Left lung (tissue), 14 donors: ENCODE measurements at places on chromosomes 5 and 9. TPM values are rescaled to one million over a fixed set of nuclear protein-coding genes. Genes with fewer than 3 reads are reported as not detected.

FOXD4L3 gene
- total RNA-seq = not detected

ADGRD2 gene
- not detected for total RNA-seq

MELK gene
- total RNA-seq = 4.9 TPM

RALGDS gene
- total RNA-seq = 56.4 TPM

SOHLH1 gene
- not detected for total RNA-seq

SEC61B gene
- 137 TPM for total RNA-seq

ZDHHC21 gene
- total RNA-seq = 25.6 TPM

PCDHB5 gene
- 2.5 TPM for total RNA-seq

FCHSD1 gene
- total RNA-seq = 18.0 TPM

PCDHGC4 gene
- 0.79 TPM for total RNA-seq

CER1 gene
- total RNA-seq = not detected

FBXL7 gene
- 12.0 TPM for total RNA-seq

DNA sequence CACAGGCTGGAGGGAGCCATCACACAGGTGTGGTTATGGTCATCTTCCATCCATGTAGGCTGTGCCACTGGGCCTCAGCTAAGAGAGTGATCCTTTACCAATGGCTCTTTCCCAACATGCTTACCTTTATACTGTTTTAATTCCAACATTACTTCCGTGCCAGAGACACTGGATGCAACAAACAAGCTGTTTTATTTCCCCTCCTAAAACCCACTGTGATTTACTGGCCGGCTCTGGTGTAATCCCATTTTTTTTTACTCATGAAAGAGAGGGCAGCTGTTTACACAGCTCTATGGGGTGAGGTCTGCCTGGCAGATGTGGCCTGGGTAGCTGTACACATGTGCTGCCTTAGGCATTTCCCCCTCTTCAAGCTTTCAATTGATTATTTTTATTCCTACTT lies 58.5 kb downstream of the MACROH2A1 start:
- no peaks in the 10 kb centered on the region for H3K36me3 ChIP-seq
- no peaks in the 10 kb centered on the region for H3K4me1 ChIP-seq
- no peak overlapping the region for H3K27ac ChIP-seq
- no peak overlapping the region for H3K4me3 ChIP-seq

GRCh38 chr5:157069949-157070348 lies 11.0 kb upstream of the HAVCR1 start:
- no peaks in the 10 kb centered on the region for H3K36me3 ChIP-seq
- H3K27me3 ChIP-seq = no peaks in the 10 kb centered on the region
- no peak overlapping the region for H3K4me3 ChIP-seq
- DNase-seq = no peak

DNA sequence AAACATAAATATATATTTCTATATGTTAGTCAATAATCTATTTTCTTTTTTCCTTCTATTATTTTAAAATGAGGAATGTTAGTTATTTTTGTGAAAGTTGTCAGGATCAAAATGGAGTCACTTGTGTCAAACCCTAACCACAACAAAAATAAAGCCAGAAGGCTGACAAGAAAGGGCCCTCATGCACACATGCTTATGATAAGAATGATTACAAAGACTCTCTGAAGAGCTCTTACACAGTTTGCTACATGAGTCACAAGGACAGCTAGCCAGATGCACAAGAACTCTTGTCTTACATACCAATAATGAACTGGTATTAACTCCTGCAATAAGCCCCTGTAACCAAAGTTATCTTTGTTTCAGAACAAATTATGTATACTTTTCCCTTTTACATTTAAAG lies 64.7 kb downstream of the GGTA1 start:
- H3K4me3 ChIP-seq = no peak overlapping the region
- H3K27me3 ChIP-seq = no peaks in the 10 kb centered on the region
- no peak for DNase-seq
- H3K4me1 ChIP-seq = no peaks in the 10 kb centered on the region
- H3K36me3 ChIP-seq = no peaks in the 10 kb centered on the region

DNA sequence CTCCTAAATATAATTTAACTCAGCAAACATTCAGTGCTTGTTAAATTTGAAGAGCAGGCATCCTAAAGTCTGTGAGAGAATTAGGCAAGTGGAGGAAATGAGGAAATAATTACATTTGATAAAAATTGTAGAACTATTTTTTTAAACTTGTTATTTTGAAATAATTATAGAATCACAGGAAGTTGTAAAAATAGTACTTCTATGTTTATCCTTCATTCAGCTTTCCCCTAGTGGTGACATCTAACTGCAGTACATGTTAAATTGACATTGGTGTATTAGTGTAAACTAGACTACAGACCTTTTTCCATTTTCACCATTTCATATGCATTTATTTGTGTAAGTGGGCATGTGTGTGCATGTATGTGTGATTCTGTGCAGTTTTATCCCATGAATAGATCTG lies 51.6 kb downstream of the F2RL2 start:
- no peaks in the 10 kb centered on the region for H3K4me1 ChIP-seq
- H3K27me3 ChIP-seq = no peaks in the 10 kb centered on the region
- no peak for DNase-seq
- H3K27ac ChIP-seq = no peak overlapping the region
- H3K4me3 ChIP-seq = no peak overlapping the region
- no peaks in the 10 kb centered on the region for H3K36me3 ChIP-seq

GRCh38 chr5:176562189-176562588 lies 13.0 kb downstream of the CDHR2 start:
- no peak overlapping the region for H3K4me3 ChIP-seq
- no peak overlapping the region for H3K27ac ChIP-seq
- H3K4me1 ChIP-seq = no peaks in the 10 kb centered on the region
- no peak for DNase-seq
- H3K36me3 ChIP-seq = no peaks in the 10 kb centered on the region

DNA sequence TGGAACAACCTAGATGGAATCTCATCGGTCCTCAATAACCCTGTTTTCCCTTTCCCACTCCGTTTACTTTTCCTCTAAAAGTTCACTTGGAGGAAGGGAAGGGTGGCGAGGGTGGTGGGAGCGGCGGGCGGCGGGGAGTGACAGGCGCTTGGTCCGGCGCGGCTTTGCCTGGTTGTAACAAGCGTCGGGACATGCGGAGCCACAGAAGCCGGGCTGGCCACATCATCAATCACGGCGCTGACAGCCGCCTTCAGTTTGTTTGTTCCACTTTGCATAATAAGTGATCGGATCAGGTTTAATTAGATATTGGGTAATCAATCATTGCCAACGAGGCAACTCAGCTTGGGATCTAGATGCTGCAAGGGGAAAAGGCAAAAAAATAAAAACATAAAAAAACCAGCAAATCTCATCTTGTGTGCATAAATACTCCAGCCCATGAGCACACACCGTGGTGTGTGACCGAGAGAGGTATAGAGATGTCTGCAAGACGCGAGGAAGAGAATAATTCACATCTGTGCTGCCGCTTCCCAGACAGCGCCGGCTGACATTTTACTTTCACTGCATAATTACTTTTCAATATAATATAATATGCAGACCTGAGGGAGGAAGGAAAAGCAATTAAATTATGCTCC lies 396.2 kb upstream of the IRX4 start:
- DNase-seq = no peak
- no peaks in the 10 kb centered on the region for H3K27me3 ChIP-seq
- H3K4me3 ChIP-seq = no peak overlapping the region
- no peaks in the 10 kb centered on the region for H3K36me3 ChIP-seq
- H3K4me1 ChIP-seq = no peaks in the 10 kb centered on the region

DNA sequence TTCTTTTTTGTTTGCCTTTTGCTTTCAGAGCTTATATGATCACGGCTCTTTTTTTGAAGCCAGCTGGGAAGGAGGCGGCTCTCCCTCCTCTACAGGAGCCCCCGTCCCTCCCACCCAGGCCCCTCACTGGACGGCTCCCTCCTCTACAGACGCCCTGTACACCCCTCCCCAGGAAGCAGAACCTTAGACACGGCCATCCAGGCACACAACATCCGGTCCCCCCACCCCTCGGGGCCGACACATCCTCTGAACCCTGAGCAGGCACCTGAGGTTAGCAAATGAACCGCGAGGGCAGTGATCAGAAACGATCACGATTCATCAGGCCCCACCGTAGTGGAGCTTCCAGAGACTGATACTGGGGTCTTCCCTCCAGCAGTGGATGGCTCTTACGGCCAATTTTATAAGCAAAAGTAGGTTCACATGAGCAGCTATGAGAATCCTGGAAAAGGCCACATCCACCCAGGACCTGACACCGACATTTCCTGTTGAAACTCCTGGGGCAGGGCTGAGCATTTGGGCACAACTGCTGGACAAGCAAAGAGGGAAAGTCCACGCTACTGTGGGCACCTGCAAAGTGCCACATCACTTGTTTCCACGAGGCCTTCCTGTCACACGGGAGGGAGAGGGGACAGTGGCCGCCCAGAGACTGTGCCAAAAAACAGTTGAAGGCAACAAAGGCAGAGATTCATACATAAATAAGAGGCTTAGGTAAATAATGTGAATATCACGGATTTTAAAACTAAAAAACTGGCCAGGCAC lies 78.9 kb downstream of the SEMA4D start:
- H3K4me1 ChIP-seq = no peaks in the 10 kb centered on the region
- H3K36me3 ChIP-seq = no peaks in the 10 kb centered on the region
- no peaks in the 10 kb centered on the region for H3K27me3 ChIP-seq
- DNase-seq = no peak
- H3K27ac ChIP-seq = peak overlapping the region; percentile 50

- H3K36me3 ChIP-seq = no peaks in the 10 kb centered on the region
- no peak overlapping the region for H3K27ac ChIP-seq
- no peak overlapping the region for H3K4me3 ChIP-seq
- H3K27me3 ChIP-seq = no peaks in the 10 kb centered on the region
- no peaks in the 10 kb centered on the region for H3K4me1 ChIP-seq
- no peak for DNase-seq
Measured at GRCh38 chr5:88964831-88965230, 81.8 kb upstream of the MEF2C start.

GRCh38 chr9:130185490-130186031 lies 13.4 kb downstream of the NCS1 start:
- no peak for DNase-seq
- H3K4me1 ChIP-seq = no peaks in the 10 kb centered on the region
- no peaks in the 10 kb centered on the region for H3K27me3 ChIP-seq
- H3K4me3 ChIP-seq = no peak overlapping the region

- no peaks in the 10 kb centered on the region for H3K4me1 ChIP-seq
- no peak overlapping the region for H3K27ac ChIP-seq
- no peaks in the 10 kb centered on the region for H3K27me3 ChIP-seq
Measured at GRCh38 chr5:174145091-174145490, 99.6 kb downstream of the NSG2 start.

GRCh38 chr5:171743436-171744076 lies 42.1 kb upstream of the SMIM23 start:
- H3K27me3 ChIP-seq = no peaks in the 10 kb centered on the region
- no peak overlapping the region for H3K4me3 ChIP-seq
- no peaks in the 10 kb centered on the region for H3K4me1 ChIP-seq
- H3K27ac ChIP-seq = no peak overlapping the region
- no peaks in the 10 kb centered on the region for H3K36me3 ChIP-seq

DNA sequence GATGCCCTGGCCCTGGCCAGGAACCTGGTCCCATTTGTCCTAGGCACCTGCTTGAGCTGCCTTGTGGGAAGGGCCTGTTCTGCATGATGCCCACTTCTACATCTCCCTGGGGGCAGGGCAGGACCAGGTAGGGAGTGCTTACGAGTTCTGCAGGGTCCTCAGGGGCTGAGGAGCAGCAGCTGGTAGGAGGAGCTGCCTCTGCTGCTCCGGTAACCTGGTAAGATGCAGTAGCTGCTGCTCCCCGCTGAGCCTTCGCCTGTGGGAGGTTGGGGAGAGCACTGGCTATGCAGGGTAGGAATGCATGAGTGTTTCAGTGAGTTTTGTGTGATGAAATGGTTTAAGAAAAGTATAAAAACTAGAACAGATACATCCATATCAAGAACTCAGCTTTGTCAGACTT lies 13.6 kb downstream of the LRRC8A start:
- no peaks in the 10 kb centered on the region for H3K36me3 ChIP-seq
- H3K4me3 ChIP-seq = no peak overlapping the region
- peaks cover 59% of the 10 kb centered on the region for H3K4me1 ChIP-seq
- no peaks in the 10 kb centered on the region for H3K27me3 ChIP-seq
- no peak for DNase-seq
